ENCODE measurements at places on chromosomes 2 and 18.

DNA sequence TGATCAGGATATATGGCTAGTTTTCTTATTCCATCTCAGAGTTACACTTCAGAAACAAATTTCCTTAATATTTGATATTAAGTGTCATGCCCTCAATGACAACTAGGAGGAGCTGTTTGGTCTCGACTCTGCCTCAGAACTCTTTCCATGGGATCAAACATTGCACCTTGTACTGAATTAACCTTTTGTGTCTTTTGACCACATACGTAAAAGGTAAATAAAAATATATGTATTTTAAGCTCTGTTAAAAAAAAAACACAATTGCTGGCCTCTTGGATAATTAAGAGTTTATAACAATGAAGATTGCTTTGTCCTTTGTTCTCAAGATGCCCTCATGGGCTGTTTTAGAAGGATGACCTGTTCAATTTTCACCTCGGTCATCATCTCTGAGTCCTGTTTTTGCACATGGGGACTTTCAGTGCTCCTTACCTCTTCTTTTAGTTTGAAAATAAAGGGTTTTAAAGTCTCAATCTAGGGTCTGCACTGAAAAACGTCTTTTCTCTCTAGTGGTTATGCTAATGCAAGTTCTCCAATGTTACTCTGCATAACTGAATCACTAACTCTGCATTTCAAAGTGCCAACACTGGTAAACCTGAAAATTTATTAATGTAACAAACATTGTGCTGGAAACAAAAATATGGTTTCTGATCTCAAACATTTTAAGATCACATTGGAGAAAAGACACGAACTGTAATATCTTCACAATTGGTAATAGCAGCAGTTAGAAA, 18.8 kb upstream of the FN1 start:
- no peak for DNase-seq

DNA sequence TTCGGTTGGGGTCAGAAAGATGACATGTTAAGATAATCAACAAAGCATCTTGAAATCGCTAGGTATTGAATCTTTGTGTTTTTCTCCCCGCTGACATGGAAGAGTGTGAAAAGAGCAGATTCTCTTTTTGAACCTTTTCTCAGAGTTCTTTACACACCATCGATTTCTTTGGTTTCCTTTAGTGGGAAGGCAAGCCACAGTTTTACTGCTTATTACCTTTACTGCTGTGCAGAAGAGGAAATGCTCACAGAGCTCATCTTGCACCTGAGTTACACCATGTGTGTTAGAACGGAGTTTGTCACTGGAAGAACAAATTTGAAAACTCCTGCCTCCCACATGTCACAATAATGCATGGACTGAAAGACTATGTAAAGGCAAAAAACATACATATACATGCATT, 45.3 kb upstream of the PDK1 start:
- no peak for DNase-seq

- no peak for DNase-seq
Measured at GRCh38 chr2:19367326-19367725, 8.9 kb upstream of the OSR1 start.

DNA sequence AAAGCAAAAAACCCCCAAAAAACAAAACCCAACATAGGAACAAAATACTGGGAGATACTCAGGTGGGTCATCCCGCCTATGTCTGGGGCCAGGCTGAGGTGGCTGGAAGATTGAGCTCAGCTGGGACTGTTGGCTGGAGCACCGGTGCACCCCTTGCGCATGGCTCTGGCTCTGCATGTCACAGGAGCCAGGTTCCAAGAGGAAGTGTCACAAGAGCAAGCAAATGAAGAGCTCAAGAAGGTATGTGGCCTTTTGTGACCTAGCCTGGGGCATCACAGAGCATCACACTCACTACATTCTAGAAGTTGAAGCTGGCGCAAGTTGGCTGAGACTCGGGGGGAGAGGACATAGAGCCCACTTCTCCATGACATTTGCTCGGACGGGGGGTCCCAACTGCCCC, 40.6 kb downstream of the PDCL3 start:
- no peak for DNase-seq

GRCh38 chr2:12293874-12294273, 422.9 kb upstream of the TRIB2 start:
- DNase-seq: peak; percentile 39

DNA sequence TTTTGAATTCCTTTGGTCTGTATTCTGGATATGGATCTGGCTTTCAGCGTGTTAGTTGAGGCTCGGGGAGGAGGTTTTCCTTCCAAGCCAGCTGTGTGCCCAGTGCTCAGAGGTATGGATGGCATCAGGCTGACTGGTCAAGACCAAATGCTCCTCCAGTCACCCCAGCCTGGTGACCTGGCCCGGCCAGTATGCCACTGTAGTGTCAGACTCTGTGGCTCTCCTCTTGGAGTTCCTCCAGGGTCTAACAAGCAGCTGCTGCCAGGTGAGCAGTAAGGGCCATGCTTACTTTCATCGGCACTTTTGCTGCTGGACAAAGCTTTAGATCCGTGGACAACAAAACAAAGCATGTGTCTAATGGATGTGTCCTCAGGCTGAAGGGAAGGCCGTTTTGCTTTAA, 44.1 kb downstream of the CABLES1 start:
- DNase-seq: no peak

- DNase-seq: no peak
Measured at GRCh38 chr2:170163411-170164065, 14.4 kb upstream of the MYO3B start.

- peak; percentile 65 for DNase-seq
Measured at GRCh38 chr2:96868555-96869280, 1.2 kb downstream of the SEMA4C start.

- no peak for DNase-seq
Measured at GRCh38 chr2:74567881-74568280, 13.4 kb downstream of the DOK1 start.

GRCh38 chr18:60466677-60467076, 94.1 kb upstream of the MC4R start:
- no peak for DNase-seq

DNA sequence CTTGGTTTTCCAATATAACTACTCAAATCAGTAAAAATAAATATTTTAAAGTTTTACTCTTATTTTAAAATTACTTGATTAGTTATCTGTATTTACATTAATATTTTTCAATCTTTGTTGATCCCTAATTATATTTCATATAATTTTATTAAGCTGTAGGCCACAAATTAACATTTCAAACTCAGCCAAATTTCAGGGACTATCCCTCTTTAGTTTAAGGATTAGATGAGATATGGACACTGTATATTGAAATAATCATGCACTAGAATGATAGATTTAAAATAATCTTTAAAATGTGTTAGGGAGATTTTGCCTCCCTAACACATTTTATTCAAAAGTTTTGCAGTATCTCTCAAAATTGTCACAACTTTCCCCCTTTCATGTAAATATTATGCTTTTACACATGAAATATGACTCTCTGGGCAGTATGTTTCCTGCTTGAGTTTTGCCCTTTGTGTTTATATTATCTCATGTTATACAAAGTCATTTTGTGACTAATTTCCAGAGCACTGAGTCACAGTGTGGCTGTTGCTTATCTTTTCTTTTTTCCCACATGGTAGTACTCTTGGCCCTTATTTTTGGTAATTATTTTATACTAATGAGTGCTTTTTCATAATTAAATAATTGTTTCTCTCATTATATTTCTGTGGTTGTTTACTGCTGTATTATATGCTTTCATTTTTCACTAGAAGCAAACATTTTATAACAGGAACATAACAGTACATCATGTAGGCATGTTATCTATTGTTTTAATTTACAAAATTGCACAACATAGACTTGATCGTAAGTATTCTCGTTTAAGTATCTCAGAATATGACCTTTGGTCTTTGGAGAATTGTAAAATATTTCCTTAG, 1.2 kb downstream of the TFPI start:
- no peak for DNase-seq
